Stimulated activated naive CD4-positive, alpha-beta T cell treated with Interleukin-2 at 50 U/mL for 16 hours (primary cell): ENCODE measurements at places on chromosomes 11 and 22.

DNA sequence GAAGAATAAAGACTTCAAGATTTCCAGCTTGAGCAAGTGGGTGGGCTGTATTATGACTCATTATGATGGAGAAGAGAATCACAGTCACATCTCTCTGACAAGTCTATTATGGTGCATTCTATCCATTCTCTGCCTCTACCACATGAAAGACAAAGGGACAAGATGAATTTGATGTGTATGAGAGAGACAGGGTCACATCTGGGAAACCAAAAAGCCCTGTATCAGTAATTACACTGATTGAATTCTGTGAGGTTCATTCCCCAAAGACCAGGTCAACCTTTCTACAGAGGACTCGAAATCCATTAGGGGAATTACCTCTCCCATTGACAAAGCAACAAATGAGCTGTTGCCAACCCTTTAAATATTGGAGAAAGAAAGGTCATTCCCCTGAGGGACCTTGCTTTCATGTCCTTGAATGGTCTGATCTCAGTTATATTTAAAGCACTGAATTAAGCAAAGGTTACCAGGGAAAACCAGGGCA is 109.6 kb downstream of the USP35 start:
- no peak for DNase-seq

DNA sequence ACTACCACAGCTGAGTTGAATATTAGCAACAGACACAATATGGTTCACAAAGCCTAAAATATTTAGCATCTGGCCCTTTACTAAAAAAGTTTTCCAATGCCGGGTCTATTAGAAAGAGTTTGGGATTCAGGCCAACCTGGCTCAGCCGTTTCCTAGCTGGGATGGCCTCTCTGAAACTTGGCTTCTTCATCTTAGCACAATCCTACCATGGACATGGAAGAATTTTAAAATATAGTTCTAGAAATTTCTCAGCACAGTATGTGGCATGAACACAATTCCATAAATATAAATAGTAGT is 103.8 kb downstream of the RRAS2 start:
- no peak for DNase-seq

DNA sequence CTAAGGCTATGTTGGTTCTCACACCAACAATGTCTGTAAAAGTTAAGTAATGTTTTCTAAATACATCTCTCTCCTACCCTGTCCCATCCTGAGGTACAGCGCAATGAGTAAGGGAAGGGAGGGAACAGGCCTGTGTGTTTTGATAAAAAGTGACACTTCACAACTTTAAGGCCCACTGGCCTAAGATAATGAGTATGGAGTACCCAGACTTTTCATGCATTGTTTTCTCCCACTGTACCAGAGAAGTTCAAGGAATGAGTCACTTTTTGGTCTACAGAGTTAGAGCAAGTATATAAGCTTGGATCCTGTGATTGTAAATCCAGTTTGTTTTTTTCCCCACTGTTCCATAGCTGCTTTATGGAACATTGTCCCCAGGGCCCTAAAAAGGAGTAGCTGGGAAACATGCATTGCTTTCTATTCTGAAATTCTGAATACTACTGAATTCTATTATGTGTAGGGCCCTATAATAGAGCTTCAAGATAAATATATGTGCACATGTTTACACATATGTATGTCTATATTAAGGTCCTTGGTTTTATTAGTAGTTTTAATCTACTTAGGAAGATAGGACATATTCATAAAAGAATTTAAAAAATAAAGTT is 29.8 kb downstream of the KCNE3 start:
- DNase-seq, result no peak

GRCh38 chr11:68012044-68012842 is 2.1 kb downstream of the ALDH3B1 start:
- no peak for DNase-seq
